Psoas muscle (tissue), 8 donors: ENCODE measurements at places on chromosomes 11 and 22. TPM values are rescaled to one million over a fixed set of nuclear protein-coding genes. Genes with fewer than 3 reads are reported as not detected.

DNA sequence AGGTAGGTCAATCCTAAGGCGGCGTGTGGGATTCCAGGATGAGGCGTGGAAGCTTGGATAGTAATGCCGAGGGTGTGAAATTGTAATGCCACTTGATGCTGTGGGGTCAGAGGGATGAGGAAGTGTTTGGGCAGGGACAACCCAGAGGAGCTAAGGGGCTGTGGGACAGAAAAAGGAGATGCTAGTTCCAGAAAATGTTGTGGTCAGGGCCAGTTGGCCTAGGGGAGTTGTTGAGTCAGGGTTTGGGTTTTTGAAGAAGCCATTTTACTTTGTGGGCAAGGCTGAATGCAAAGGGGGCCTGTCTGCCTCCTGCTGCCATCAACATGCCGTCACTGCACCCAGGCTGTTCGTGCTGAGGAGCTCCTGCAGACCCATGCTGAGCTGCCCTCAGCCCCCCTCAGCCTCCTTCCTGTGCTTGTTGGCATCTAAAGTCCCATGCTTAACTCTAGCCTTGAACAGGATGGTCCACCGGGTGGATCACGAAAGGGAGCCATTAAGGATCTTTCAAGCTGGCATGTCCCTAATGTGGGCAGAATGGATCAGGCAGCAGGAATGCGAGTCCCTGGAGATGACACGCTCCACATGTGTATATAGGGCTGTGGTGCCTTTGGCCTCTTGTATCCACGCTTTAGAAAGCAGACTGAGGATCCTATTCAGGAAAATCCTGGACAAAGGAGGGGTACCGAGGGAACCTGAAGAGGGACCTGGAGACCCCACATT is 2.1 kb downstream of the C11orf16 start:
- no peak for DNase-seq

- DNase-seq, result no peak
These were observed 172.7 kb downstream of the FAT3 start for GRCh38 chr11:92397221-92397755.

DNA sequence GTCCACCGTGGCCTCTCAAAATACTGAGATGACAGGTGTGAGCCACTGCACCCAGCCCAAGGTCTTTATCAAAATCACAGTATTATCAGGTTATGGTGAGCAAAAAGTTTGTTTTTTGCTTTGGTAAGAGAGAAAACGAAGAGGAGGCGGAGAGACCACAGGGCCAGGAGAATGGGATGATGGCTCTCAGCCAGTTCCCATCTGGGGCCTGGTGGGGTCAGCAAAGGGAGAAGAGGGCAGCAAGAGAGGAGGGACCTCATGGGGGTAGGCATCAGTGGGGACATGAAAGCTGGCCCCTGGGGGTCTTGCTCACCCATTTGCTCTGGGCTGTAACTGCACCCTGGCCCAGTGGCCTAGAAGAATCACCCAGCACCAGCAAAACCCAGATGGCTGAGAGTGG is 190.2 kb downstream of the SHANK2 start:
- no peak for DNase-seq

DNA sequence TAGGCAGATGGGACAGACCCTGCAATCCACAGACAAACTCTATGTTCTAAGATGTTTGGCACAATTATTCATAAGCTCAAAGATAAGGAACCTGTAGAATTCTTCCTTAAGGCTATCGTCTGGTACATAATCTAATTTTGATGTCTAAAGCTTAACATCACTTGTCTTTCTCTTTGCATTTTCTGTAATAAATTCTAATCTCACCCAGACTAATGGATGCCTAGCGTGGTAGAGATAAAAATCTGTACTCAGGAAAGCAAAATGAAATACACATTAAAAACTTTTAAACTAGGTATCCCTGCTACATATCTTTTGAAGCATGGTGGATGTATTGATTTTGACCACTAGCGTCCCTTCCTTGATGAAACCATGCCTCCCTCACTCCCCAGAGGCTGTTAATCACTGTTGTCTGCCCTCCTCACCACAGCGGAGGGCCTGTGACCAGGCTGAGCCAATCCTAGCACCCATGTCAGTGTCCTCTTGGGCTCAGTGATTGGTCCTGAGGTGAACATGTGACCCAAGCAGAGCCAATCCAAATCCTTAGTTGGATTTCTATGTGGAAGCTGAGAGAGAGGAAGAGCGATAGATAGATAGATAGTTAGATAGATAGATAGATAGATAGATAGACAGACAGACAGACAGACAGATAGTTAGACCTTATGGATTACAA is 82.2 kb upstream of the GRK3 start:
- no peak for DNase-seq

DNA sequence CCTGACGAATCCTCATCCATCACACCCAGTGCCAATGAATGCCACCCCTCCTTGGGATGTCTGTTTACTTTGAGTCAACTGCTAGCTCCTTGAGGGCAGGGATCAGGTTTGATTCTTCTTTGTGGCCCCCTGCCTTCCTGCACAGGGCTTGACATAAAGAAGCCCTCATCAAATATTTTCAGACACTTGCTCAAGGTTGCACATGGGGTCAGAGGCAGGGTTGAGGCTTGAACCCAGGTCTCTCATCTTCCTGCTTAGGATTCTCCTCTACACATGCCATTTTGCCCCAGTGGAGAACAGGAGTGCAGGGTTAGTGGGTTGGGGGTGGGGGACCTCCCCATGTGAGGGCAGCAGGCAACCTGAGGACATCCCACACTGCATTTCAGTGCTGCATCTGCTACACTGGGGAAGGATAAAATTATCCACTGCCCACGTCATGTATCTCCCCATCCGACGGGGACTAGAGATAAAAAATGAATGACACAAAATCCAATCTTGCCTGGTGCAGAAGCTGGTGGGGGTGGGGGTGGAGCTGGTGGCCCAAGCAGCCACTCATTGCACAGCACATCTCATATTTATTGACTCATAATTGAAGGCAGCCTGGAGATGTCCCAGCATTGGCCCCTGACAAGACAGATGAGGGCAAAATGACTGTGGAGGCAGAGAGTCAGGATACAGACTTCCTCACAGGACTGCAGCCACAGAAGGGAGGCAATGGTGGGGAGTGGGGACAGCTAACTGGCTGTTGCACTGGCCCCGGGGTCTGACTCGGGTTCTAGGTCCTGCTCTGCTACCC is 41.3 kb downstream of the NEU3 start:
- no peak for DNase-seq

GRCh38 chr11:124669193-124669592 is 4.3 kb downstream of the SIAE start:
- DNase-seq, result no peak

DNA sequence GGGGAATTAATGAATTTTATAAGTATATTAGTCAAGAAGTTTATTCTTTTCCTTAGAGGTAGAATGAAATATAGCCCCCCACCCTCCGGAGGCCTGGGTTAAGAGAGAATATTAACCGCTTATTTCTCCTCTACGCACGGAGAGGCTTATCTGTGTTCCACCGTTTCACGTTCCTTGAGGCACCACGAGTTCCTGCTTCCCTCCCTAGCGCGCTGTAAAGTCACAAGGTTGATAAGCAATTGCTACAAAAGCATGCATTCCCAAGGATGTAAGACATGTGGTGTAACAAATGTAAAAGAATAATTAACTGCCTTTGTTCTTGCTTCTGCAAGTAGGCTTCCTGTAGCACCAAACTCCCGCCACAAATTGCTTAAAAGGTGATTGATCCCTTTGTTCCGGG is 1.5 kb upstream of the ANKRD42 start:
- DNase-seq, result no peak

Gene PEX26
- polyA plus RNA-seq, result 19.0 TPM
